Left forelimb (tissue), 1 donor: ENCODE measurements at places on chromosomes 7 and 10.

DNA sequence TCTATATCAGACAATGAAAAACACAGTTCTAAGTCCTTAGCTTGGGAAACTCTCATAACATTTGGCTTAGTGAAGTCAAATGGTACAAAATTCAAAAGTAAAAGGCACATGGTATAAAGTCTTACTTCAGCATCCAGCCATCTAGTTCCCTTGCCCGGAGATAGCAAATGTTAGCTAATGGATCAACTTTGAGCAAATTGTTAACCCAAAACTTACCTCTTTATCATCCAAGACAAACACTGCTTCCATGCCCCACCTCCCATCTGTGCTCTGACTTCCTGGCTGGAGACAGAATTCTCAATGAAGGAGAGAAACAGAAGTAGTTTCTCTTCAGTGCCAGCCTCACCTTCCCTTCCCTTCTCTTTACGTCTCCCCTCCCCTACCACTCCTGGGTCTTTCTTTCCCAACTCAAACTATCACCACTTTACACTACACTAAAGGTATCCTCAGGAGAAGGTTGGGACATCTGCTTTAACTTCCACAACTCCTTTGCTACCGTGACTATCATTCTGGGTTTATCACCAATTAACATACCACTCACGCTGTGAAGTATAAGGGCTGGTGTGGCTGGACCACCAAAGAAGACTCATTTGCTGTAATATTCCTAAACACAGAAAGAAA is 21.2 kb upstream of the ZNRF2 start:
- DNase-seq = no peak

DNA sequence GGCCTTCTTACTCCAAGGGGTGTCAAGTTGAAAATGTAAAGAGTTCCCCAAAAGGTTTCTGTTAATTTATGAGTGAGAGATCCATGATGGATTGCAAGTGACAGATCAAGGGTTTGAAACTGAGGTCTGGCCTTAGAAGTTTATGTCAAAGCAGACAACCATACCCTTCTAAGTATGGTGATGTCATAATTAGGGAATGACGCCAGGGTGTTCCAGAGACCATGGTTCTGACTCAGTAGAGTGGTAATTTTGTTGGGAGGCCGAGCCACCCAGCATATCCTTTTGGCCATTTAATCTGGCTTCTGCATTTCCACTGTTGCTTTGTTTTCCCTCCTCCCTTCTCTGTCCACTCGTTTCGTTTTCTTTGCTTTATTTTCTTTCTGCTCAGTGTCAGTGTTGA is 2.7 kb downstream of the TRUB1 start:
- DNase-seq = no peak

DNA sequence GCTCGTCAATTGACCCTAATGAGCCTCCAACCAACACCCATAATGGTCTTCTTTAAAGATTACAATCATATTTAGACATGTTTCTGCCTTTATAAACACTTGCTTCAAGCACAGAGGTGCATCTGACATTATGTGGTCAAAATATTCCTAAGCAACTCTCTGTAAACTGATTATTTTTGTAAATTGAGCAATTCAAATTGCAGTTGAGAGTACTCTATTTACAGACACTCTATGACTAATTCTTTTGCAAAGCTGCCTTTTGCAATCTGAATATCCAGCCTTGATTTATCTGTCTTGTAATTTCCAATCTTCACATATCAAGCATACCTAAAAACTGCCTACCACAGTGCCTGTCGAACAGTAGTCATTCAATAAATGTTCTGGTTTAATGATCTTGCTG is 112.0 kb downstream of the PDE1C start:
- DNase-seq = no peak

DNA sequence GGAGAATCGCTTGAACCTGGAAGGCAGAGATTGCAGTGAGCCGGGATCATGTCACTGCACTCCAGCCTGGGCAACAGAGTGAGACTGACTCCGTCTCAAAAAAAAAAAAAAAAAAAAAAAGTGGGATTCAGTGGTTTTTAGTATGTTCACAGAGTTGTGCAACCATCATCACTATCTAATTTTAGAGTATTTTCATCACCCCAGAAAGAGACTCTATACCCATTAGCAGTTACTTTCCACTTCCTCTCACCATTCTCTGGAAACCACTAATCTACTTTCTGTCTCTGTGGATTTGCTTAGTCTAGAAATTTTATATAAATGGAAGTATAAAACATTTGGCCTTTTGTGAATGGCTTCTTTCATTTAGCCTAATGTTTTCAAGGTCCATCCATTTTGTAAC is 113.4 kb downstream of the ST7 start:
- DNase-seq = no peak

DNA sequence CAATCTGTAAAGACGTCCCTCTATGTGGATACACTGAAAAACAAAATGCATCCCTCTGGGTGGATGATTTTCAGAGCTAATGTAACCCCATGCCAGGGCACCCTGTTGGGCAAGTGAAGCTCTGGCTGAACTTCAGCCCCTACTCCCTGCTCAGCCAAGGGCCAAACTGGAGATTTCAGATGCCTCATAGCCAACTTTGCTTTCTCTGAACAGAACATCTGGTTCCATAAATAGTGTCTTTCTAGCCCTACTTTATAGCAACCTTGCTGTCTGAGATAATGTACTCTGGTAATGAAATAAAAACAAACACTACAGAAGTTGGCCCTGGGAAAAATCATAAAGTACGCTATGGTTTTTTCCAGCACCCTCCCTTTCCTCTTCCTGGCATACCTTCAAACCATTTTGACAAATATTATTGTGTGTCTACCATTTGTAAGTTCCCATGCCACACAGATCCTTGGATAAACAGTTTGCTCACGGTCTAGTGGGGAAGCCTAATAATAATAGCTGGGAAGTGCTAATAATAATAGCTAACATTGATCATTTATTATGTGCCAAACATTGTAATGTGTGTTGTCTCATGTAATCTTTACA is 3.4 kb downstream of the ENTPD1 start:
- DNase-seq = no peak
